ENCODE measurements at places on chromosomes 3 and 15.

DNA sequence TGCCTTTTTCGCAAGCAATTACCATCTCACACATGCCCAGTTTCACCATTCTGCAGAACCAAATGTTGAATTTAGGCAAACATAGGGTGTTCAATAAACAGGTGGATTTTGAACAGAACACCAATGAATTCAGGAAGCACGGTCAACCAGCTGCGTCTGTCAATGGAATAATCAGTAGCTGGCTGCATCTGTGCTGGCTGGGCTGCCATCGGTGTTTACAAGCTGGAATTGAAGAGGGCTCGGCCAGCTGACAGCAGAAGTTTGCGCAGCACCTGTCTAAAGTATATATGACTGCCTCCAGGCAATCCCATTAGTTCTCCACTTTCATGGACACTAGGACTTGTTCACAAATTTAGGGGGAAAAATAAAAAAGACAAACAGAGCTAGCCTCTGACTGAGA, 996.4 kb upstream of the CFAP20DC start:
- DNase-seq: no peak

GRCh38 chr15:62495670-62496614, 330.9 kb upstream of the C2CD4B start:
- no peak for DNase-seq

DNA sequence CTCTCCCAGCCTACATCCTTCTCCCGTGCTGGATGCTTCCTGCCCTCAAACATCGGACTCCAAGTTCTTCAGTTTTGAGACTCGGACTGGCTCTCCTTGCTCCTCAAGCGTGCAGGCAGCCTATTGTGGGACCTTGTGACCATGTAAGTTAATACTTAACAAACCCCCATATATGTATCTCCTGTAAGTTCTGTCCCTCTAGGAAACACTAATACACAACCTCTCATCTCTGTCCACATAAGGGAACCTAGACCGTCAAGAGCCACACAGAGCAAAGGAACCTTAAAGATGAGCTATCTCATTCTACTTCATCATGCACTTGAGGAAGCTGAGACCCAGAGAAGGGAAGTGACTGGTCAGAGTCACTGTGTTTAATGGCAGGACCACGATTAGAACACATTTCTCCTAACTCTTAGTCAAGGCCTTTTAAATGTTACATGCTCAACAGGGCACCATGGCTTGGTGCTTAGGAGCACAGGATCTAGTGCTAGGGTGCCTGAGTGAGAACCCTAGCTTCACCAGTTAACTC, 50.3 kb downstream of the NPTN start:
- DNase-seq: no peak

DNA sequence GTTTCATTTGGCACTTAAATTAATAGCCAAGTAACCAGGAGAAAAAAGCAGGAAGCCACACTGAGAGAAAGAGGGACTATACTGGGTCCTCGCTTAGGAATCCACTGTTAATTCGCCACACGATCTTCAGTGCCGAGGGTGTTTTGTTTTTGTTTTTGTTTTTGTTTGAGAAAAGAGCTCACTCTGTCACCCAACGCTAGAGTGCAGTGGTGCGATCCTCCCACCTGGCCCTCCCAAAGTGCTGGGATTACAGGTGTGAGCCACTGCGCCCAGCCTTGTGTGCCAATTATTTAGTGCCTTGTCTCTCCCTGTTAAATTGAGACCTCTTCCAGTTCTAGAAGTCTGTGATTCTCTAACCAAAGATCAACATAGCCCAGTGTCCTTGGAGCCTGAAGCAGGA, 53.8 kb upstream of the TPM1 start:
- no peak for DNase-seq

DNA sequence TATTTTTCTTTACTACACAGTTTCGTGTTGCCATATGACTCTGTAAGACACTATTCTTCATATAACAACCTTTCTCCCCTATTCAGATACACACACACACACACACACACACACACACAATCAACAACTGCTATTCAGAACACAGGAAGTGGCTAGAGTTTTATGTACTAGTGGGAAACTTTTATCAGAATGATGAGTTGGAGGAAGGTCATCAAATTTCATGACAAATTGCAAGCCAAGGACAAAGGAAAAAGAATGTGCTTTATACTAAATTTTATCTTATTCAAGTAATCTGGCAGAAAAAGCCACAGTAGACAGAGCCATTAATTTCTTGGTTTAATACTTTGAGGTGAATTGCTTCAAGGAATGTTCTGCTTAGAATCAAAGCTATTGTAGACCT, 899.8 kb downstream of the ROBO2 start:
- no peak for DNase-seq

DNA sequence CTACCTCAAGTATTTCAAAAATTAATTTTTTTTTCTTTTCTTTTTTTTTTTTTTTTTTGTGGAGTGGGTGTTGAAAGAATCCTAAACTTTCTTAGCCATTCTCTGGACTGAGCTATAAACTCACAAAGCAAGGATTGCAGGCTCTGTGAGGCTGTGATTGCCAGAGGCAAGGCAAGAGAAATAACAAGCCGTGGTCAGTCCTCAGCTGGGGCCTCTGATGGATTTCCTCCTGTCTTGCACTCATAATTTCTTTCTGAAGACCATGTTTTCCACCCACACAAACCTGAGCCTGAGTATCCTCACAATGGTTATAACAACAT, 1.3 kb downstream of the CX3CR1 start:
- no peak for DNase-seq

- no peak for DNase-seq
Measured at GRCh38 chr3:159825216-159825854, 163.3 kb upstream of the IL12A start.

- DNase-seq: no peak
Measured at GRCh38 chr15:65335278-65336055, 31.0 kb downstream of the RNU5B-1 start.

- no peak for DNase-seq
Measured at GRCh38 chr15:72892986-72893385, 109.4 kb upstream of the ADPGK start.

Data from stimulated activated CD8-positive, alpha-beta memory T cell treated with anti-CD3 and anti-CD28 coated beads, Interleukin-7, amount 100 ng/mL, for 24 hours (primary cell).